Glutamatergic neuron (in vitro differentiated cells): ENCODE measurements at places on chromosomes 2 and 18.

DNA sequence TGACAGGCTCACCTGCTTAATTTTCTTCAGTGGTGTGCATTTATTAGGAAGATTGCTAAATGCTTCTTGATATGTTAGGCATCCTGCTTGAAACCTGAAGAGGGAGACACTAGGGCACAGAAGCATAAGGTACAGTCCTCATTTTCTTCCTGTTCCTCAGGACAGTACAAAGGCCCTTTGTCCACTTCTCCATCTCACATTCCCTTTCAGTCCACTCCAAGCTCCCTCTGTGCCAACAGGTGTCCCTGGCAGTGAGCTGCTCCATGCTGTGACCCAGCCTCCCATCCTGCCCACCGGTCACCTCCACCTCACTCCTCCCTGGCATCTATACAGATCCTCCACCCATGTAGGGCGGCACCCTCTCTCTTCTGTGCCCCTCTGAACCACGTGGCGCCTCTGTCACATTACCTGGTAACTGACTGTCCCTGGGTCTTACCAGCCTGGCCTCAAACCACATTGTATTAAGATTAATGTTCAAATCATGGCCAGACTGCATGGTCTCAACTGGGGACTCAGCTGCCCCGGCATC is 162.8 kb downstream of the VAPA start:
- DNase-seq, result no peak

DNA sequence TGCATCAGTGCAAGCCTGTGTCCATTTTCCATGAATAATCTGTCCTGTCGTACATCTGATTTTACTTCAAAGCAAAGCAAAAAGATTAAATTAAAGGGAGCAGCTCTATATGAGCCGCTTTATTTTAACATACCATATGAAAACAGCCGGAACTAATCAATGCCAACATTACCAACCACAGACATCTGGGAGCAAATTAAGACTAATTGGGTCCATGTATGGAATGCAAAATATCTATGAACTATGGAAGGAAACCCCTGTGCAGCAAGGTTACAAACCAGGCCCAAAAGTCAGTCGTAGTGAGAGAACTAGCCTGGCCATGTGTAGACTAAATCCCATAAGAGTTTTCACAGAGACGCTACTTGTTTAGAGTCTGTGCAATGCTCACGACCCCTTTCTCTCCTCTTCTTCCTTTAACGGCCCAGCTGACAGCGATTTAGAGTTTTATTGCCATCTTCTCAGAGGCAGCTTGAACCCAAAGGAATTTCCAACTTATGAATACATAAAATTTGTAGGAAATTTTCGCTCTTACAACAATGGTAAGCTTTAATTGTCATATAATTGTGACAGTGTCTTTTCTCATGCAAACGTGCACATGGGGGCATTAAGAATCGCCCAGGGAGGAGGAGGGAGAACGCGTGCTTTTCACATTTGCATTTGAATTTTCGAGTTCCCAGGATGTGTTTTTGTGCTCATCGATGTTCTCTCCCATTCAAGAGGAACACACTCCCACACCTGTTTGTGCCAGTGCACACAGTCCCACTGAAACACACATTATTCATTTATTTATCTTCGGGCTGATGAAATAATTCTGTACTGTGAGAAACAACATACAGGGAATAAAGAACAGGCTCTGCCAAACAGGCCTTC is 52.9 kb upstream of the RPL31 start:
- no peak for DNase-seq

DNA sequence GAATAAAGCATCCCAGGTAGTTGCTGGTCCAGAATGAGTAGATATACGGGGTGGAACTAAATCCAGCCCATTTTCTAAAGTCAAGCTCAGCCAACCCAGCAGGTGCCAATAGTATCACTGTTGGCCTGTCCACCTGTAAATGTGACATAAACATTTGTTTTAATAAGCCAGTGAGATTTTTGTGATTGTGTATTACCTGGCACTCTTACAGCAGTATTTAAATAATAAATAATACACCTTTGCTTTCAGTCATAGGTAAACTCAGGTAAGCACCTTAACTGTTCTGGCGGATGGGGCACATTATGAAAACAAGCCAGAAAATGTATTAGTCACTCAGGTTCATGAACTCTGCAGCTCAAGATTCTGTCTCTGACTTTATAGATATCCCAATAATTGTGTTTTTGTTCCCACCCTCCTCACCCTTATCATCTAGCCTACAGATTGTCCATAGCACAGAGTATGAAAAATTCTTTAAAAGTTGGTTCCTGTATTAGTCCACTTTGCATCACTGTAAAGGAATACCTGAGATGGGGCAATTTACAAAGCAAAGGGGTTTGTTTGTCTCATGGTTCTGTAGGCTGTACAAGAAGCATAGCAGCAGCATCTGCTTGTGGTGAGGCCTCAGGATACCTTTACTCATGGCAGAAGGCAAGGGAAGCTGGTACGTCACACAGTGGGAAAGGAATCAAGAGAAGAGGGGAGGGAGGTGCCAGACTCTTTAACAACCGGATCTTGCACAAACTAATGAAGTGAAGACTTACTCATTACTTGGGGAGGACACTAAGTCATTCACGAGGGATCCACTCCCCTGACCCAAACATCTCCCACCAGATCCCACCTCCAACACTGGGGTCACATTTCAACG is 73.0 kb upstream of the CYRIA start:
- DNase-seq, result no peak

- no peak for DNase-seq
Observed at GRCh38 chr18:22302144-22302543, 115.6 kb downstream of the CTAGE1 start.

- no peak for DNase-seq
Observed at GRCh38 chr2:45391866-45392265, 219.2 kb downstream of the SRBD1 start.
